ENCODE measurements at places on chromosomes 7 and 10. TPM values are rescaled to one million over a fixed set of nuclear protein-coding genes. Genes with fewer than 3 reads are reported as not detected.

PTF1A gene
- not detected for total RNA-seq

SKIDA1 gene
- 2.4 TPM for total RNA-seq

CYP2C8 gene
- total RNA-seq: not detected

PDK4 gene
- total RNA-seq: 18.5 TPM

NAT16 gene
- total RNA-seq: 0.11 TPM

LEP gene
- total RNA-seq: 0.11 TPM

GALNT17 gene
- total RNA-seq: under 0.01 TPM

TMEM178B gene
- 0.11 TPM for total RNA-seq

PKD1L1 gene
- 0.13 TPM for total RNA-seq

WEE2 gene
- total RNA-seq: not detected

CHAT gene
- total RNA-seq: not detected

MACC1 gene
- 0.22 TPM for total RNA-seq

FEZF1 gene
- not detected for total RNA-seq

CDHR1 gene
- total RNA-seq: 0.11 TPM

ZEB1 gene
- total RNA-seq: 149 TPM

ZNF425 gene
- total RNA-seq: 7.0 TPM

TMEM236 gene
- 0.22 TPM for total RNA-seq

HKDC1 gene
- 0.54 TPM for total RNA-seq

STK31 gene
- total RNA-seq: 0.22 TPM

HMX3 gene
- total RNA-seq: 0.11 TPM

TRPV5 gene
- total RNA-seq: not detected

Measured in articular chondrocyte of knee joint (primary cell).